ENCODE measurements at places on chromosomes 12 and 14.

DNA sequence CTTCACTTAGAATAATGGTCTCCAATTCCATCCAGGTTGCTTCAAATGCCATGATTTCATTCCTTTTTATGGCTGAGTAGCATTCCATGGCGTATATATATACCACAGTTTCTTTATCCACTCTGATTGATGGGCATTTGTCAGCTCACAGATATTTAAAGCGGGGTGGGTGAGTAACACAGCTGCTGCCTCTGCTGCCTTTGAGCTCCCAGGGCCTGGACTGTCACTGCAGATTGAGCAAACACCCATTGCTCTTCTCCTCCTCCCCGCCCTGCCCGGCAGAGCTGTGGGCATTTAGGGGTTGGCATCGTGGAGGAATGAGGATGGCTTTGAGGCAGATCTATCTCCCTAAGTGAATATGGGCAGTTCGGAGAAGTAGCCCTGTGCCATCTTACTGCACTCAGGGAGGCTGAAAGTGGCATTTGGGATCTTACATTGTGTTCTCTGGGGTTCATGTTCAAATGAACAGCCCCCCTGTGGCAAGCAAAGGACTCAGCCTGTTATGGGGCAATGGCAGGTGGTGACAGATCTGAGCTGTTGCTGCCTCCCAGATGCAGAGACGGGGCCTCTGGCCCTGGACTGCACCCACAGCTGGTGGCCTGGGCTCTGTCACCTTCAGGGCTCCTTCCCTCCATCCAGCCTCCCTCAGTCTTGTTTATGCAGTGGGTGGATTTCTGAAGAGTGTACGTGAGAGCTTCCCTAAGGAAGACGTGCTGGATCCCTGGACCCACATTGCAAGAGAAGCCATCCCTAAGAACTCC, 4.9 kb downstream of the RFLNA start:
- no peak for DNase-seq

- DNase-seq: no peak
Measured at GRCh38 chr14:55124774-55125386, 4.2 kb upstream of the LGALS3 start.

DNA sequence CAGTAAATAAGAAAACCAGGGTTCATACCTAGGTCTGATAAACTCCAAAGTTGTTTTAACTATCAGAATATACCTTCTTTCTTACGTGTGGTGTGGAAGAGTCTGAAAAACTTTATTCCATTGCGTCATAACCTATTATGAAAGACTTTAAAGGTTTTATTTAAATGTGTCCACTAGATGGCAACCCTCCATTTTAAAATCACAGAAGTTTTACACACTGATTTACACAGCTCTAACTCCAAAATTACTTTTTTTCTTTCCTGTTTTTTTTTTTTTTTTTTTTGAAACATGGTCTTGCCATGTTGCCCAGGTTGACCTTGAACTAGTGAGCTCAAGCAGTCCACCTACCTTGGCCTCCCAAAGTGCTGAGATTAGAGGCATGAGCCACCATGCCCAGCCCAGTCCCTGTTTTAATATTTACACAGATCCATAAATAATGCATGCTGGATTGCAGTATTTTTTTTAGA, 17.3 kb upstream of the TMPRSS12 start:
- peak; percentile 76 for DNase-seq

GRCh38 chr12:219891-220352, 6.0 kb upstream of the SLC6A12 start:
- DNase-seq: peak; percentile 47

DNA sequence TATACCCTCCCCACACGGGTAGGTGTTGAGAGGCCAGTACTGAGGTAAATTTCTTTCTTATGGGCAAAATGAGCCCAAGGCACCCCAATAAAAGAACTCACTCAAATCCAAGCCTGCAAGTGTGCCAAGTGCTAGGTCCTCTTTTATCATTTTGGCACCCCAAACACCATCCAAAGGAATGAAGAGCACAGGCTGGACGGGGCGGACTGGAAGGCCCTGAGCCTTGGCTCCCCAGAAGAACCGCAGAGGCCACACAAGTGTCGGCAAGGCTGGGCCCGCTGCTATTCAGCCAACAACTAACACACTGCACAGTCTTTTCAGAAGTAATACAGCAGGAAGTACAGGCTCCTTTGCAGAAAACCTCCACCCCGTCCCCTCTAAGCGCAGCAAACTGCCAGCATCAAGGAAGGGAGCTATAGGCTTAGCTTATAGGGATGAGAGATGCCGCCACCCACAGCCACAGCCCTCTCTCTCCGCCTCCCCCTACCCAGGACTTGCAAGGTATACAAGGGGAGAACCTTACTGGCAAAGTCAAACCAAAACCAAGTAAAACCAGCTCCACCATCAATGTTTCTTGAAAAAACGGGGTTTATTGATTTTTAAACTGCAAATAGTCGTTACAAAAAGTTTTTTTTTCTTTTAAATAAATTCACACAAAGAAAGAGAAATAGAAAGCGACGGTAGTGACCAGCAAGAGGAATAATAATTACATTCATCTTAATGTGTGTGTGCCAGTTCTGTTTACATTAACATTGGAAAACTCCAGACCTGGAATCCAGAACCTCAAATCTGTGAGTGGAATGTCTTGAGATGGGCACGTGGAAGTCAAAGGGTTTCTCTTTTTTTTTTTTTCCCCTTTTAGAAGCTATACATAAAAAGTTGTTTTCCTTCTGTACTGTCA, 5.5 kb downstream of the ZFP36L1 start:
- peak; percentile 29 for DNase-seq

DNA sequence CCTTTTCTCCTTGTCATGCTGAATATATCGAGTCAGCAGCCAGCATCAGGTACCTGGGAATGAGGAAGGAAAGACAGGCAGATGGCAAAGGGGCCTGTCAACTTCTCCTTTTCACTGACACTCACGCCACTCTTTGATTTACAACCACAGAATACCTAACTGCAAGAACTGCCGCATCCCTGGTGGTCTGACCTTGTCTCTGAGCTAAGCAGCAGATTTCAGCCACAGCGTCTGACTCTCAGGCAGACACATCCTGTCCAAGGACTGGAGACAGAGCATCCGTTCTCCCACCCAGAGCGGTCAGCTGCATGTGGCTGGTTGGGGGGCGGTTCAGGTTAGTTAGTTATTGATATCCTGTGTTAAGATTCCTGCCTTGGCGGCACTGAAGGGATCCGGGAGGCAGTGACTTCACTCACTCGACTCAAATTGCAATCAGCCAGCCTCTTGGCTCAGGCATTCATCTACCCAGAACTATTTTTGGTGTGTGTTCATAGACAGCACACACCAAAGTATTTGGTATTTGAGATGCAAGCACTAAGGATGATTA, 11.2 kb upstream of the MAP1LC3B2 start:
- DNase-seq: peak; percentile 35

DNA sequence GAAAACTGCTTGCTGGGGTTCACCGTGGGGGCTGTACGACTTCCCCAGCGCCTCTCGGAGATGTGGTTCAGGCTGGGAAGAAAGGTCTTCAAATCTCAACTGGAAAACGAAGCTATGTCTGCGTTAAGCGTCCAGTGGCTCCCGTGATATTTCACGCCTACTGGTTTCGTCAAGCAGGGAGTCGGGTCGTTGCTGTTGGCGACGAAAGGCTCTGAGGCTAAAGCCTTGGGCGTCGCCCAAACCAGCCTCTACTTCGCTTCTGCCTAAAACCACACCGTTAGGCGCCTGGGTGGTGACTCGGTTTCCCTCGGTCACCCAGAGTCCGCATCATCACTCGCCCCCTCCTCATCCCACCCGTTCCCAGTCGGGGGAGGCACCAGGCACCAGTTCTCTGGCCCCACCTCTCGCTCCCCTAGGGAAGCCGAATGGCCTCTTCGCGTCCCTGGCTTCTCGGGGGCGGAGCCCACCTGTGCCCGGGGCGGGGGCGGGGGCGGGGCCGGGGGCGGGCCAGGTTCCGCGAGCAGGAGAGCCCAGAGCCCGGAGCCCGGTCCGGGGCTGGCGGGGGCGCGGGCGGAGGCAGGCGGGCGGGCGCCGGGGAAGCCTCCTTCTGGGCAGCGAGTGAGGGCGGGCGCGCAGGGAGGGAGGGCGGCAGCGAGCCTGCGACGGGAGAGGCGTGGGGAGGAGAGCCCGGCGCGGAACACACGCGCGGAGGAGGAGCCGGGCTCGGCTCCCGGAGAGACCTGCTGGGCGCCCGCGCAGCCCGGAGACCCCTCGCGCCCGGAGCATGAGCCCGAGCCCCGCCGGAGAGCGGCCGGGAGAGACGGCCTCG, at the start of gene B4GALNT3:
Gene B4GALNT3 (plus strand): TSS at position 510 of the 829 bp plus-strand sequence. CDS start 438 bp downstream, outside the sequence.
- DNase-seq: peak; percentile 13

DNA sequence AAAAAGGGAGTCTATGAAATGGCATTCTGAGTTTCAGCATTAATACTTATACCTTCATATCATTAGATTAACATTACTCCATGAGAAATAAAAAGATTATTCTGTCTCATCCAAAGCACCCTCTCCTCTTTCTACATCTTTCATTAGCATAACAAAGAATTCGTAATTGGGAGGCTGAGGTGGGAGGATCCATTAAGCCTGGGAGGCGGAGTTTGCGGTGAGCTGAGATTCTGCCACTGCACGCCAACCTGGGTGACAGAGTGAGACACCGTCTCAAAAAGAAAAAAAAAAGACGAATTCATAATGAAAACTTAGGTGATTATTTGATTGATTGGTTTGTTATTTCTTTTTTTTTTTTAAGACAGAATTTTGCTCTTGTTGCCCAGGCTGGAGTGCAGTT, 1.8 kb upstream of the CDK17 start:
- DNase-seq: no peak

DNA sequence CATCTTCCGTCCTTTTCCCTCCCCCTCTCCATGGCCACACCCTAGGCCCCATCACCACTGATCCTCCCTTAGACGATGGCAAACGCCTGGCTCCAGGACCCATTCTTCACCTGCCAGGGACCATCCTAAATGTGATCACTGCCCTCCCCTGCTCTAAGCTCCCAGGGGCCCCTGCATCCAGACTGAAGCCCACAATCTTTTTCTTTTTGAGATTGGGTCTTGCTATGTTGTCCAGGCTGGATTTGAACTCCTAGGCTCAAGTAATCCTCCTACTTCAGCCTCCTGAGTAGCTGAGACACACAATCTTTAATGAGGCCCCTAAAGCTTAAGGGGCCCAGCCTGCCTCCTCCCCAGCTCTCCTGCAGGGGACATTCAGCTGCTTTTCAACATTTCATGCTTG, 15.3 kb downstream of the RBM19 start:
- no peak for DNase-seq

DNA sequence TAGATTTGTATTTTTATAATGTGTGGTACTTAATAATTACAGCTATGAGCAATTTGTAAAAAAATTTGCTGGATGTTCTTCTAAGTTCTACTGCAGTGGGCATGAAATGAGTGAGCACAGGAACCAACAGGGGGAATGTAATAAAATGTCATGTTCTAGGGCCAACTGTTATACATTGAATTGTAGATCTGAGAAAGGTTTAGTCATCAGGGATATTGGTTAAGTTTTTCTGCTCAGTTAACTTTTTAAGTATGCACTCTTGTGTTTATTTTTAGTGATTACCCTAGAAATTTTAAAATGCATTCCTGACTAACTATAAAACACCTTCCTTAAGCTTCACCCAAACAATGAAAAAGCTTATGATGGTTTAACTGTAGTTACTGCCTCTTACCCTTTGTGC, 101.8 kb downstream of the CAND1 start:
- peak; percentile 70 for DNase-seq

GRCh38 chr12:113463746-113464451, 7.8 kb downstream of the LHX5 start:
- peak; percentile 21 for DNase-seq

GRCh38 chr12:49446571-49446970, 79.3 kb downstream of the SPATS2 start:
- DNase-seq: no peak

GRCh38 chr14:100736269-100737180, 9.8 kb downstream of the DLK1 start:
- no peak for DNase-seq

DNA sequence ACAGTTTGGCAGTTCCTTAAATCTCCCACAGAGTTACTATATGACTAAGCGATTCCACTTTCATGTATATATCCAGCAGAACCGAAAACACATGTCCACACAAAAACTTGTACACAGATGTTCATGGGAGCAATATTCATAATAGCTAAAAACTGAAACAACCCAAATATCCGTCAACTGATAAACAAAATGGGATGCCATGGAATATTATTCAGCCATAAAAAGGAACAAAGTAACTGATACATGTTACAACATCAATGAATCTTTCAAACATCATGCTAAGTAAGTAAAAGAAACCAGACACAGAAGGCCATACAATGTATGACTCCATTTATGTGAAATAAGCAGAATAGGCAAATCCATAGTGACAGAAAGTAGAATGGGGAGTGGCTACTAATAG, 80.2 kb upstream of the GPHB5 start:
- DNase-seq: no peak

DNA sequence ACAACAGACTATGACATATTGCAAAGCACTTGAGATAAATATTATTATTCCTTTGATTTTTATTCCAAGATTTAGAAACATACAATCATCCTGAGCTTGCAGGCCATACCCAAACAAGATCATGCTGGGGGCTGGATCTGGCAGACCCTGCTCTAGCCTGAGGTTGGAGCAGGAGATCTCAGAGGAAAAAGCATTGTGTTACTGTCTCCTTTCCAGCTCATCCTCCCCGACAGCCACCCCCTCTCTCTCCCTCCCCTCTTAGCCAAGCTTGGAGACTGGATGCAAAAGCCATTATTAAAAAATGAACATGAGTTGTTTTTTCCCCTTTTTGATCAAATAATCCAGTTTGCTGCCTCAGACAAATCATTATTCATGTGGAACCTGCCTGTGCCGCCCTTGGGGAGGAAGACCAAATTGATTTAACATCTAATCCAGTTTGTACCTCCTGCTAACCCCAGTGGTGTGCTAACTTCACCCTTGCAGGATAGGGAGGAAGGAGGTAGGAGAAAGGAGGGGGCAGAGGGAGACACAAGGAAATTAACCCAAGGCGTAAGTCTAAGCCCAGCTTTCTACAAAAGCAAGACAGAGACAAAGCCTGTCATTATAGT, 565.8 kb upstream of the TBX3 start:
- DNase-seq: no peak

DNA sequence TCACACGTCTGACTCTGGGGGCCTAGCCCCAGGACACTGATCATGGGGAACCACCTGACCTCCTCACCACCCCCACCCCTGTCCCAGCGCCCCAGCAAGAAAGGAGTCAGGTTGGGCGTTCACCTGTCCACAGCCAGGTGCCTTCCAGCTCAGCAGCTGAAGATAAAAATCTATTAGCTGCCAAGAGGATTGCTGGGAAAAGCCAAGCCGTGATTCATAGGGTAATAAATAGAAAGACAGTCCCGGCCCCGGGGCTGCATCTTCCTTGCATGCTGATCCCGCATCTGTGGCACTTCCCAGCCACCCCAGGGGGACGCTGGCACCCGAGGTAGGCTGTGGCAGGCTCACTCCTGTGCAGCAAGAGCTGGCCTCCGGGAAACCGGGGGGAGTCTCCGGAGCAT, 70.2 kb upstream of the NCOR2 start:
- peak; percentile 33 for DNase-seq

DNA sequence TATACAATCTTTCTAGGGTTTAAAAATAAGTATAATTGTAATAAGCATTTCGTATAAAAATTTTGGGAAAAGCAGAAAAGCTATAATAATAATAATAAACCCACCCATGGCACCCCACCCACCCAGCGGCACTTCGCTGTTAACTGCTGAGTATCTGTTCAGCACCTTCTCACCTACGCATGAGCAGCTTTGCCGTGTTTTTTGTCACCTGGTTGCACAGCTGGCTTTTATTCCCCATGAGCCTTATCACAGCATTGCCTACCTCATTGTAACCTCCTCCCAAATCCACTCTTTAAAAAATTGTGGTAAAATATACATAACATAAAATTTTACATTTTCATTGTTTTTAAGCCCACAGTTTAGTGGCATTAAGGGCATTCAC, 34.7 kb downstream of the CYP46A1 start:
- no peak for DNase-seq

Measured in EH (cell line).